ENCODE measurements at places on chromosomes 4 and X. TPM values are rescaled to one million over a fixed set of nuclear protein-coding genes. Genes with fewer than 3 reads are reported as not detected.

DNA sequence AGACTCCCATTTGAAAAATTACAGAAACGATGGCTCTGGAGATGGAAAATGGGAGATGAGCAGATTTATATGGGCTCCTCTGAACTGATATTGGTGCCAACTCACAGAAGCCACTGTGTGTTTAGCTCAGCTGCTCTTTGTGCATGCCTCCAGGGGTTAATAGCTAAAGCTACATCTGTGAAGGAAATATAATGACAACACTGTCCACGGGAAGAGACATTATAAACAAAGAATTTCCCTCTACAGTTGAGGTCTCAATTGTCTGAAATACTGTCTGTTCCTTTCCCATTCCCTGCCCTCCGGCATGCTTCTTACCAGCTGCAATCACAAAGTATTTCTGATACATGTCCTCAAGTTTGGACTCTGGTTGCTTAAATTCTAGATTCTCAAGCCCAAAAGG, 40.4 kb downstream of the PPA2 start:
- no peak for DNase-seq

GRCh38 chr4:182062458-182062857, 180.7 kb upstream of the TENM3 start:
- no peak for DNase-seq

Gene FLNA
- 86.9 TPM for total RNA-seq

Gene SPIN4
- total RNA-seq, result 7.5 TPM

Gene CLTRN
- total RNA-seq, result 1.5 TPM
